GM03348 (cell line): ENCODE measurements at places on chromosomes 7 and 10.

DNA sequence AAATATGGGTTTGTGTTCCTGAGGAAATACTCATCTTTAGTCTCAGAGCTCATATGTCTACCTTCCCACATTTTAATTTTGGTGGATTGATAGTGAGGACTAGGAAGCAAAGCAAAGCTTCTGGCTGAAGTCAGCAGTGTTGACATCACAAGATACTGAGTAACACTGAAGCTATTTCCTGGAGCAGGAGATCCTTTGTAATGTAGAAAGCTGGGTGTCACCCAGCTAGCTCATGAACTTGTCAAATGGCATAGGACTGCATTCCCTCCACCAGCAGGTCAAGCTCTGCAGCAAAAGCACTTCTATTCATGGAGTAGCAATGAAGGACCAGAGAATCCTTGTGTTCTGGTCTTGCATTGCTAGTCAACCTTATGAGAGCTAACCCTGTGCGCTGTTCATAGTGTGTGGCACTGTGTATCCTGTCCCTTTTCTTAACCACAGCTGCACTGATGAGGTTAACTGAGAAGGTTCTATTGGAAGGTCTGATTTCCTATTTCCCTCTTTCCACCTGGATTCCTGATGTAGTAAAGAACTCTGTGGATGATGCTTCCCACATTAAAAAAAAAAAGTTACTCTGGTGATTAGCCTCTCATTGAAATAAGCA, 94.8 kb upstream of the ZNF804B start:
- no peak for DNase-seq

DNA sequence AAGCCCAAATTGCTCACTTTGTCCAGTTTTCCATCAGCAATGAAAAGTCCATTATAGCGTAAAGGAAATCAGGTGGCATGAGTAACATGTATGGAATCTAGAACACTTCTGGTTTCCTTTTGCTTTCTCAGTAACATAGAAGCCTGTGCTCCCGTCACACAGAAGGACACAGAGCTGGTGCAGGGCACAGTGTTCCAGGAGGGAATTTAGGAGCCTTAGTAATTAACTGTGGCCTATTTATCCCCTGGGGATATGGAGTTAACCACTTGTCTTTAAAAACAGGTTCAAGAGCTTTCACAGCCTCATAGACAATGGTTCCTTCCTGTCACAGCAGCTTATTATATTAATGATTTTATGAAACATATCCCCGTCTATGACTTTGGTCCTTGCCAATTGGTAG, 189.9 kb downstream of the NEBL start:
- no peak for DNase-seq

DNA sequence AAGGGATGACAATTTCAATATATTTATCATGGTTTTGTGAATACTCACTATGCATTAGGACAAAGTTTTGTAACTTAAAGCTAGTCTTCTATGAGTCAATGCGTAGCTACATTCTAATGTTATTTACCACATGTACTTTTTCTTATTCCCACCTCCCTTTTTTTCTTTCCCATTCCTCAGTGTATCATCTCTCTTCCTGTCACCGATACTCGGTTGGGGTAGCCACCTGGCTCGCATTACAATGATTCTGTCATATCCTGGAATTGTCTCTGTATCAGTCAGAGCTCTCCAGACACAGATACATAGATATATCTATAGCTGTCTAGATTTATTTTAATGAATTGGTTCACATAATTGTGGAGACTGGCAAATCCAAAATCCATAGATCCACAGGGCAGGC, 9.8 kb upstream of the RALA start:
- DNase-seq: no peak

- peak; percentile 9 for DNase-seq
These were observed 34.5 kb upstream of the MEOX2 start for GRCh38 chr7:15720849-15721471.

GRCh38 chr7:43057141-43057540, 55.3 kb upstream of the HECW1 start:
- no peak for DNase-seq

- no peak for DNase-seq
These were observed 9.2 kb upstream of the NT5C2 start for GRCh38 chr10:103202319-103202718.

GRCh38 chr10:12479437-12479844, 130.1 kb downstream of the CAMK1D start:
- DNase-seq: no peak

GRCh38 chr7:40058636-40059035, 75.8 kb downstream of the MPLKIP start:
- no peak for DNase-seq

- peak; percentile 57 for DNase-seq
These were observed 68.4 kb downstream of the PHTF2 start for GRCh38 chr7:77866786-77867536.

DNA sequence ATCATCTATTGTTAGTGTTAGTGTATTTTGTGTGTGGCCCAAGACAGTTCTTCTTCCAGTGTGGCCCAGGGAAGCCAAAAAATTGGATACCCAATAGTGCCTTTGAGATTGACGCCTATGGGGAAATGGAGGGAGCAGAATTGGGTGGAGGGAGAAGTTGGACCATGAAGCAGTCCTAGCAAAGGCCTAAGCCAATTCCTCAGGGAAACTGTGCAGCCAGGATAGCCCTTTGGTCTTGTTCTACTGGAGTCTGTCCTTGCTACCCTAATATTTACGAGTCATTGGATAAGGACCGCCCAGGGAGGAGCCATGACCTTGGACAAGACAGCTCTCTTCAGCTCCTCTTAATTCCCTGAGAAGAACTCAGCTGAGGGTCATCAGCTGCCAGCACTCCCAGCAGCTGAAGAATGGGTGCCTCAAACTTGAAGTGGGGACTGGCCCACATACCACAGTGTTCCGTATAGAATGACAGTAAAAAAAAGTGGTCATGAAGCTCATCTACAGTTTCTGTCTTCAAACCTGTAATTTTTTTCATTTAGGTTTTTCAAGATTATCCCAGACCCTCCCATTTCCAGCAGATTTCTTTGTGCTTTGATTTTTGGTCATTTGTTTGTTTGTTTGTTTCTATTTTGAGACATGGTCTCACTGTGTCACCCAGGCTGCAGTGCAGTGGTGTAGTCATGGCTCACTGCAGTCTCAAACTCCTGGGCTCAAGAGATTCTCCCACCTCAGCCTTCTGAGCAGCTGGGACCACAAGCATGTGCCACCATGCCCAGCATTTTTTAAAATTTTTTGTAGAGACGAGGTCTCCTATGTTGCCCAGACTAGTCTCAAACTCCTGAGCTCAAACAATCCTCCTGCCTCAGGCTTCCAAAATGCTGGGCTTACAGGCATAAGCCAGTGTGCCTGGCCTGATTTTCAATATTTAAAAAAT, 81.2 kb downstream of the C1GALT1 start:
- DNase-seq: no peak

DNA sequence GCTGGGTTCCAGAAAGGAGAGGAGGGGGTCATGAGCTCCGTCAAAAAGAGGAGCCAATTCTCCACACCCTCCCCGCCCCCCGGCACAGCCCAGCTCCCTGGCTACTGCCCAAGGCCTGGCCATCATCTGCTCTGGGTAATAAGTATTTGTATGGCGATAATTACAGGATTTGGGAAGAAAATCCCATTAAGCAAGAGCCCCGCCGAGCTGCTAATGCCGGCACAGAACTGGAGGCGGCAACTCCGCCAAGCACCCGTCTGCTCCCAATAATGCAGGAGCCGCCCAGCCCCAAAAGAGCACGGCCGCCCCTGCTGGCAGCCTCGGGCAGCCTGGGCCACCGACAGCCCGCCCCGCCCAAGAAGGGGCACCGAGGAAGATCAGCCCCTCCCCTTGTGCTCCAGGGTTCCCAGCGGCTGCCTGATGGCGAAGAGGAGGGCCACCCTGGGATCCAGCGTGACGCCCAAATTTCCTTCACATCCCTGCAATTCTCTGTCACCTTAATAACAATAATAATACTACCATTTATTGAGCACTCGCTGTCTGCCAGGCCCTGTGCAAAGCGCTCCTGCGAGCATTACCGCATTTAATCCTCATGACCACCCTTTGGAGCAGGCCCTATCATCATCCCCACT, 5.9 kb downstream of the SLIT1 start:
- peak; percentile 60 for DNase-seq

DNA sequence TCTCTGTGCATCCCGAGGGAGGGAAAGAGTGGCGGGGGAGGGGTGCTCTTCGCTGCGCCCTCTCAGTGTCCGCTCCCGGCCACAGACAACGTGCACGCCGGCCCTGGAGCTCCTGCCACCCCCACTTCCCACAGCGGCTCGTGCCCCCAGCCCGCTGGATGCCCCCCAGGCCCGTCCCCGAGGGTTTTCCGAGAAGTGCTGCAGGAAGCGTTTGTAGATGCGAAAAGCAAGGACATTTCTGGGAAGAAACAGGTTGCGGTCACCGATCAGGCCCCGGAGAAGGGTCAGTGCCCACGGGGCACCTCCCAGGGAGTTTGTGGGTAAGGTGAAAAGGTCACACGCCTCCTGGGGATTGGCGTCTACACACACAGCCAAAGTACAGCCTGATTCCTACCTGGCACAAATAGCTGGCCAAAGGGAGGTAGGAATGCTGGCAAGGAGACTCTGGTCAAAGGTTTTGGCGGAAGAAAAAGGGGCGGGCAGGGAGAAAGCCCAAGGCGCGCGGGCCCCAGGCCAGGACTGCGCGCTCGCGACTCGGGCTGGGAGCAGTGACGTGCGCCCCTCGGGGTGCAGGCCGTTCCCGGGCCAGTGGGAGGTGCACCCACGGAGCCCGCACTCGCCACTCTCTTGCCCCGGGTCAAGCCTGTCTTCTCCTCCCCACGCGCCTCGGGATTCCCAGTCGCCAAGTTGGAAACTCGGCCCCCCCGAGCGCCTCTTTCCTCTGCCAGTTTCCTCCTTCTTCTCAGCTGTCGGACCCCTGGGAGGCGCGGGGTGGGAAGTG, 1.5 kb upstream of the NRP1 start:
- peak; percentile 86 for DNase-seq

DNA sequence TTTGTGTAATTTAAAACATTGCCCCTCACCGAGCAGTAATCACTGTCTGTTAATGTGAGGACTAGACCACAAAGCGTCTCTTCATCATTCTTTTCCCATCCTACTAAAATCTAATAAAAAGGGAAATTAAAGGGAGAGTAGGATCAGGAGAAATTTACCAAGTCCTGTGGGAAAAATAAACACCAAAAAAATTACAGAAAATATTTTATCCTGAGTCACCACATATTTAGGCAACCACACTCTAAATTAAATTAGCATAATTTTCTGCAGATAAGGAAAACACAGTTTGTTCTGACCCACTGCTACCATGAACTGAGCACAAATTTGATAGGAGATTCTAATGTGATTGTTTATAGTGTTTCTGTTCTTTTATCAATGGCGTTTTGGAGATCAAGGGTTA, 49.3 kb downstream of the CCDC6 start:
- peak; percentile 31 for DNase-seq

GRCh38 chr10:44858017-44858371, 53.1 kb upstream of the TMEM72 start:
- no peak for DNase-seq

DNA sequence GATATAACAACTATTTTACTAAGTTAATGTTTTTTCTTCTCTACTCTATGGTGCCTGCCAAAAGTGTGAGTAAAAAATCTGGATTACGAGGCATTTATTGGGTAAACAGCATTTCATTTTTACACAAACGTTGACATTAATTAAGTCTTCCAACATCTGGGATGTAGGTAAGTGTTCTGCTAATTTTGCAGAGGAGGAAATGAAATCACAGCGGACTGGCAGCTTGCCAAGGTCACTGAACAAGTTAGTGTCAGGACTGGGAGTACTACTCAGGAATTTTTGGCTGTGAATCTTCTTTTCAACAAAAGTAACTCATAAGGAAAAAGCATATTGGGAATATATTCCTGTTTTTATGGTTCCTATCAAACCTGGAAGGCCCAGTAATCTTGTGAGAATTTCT, 612.1 kb upstream of the FZD8 start:
- no peak for DNase-seq

DNA sequence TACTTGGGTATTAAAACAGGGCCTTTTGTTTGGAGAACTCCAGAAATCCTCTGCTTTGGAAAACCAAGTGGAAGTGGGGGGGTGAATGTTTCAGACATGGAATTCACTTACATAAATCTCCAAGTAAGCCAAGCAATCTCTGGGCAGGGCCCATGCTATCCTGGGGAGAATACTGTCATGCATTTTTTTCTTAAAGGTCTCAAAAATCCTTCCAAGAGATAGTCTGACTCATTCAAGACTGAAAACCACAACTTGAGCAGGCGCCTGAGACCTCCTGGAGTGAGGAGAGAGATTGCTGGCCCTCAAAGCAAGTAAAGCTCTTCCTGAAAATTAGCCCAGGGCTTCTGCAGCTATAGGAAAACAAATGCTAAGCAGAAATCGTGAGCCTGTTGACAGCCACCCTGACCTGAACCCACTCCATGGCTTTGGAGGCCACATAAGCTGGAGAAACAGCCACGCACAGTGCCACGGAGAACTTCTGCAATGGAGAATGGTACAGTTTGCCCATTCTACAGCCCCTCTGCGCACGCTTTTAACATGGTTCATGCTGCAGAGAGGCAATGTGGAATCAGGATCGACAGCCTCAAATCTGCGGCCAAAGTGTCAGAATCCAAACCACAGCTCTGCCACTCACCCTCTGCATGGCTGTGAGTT, 203.1 kb upstream of the AUTS2 start:
- peak; percentile 91 for DNase-seq

GRCh38 chr10:110069502-110069982, 61.8 kb downstream of the ADD3 start:
- DNase-seq: no peak

DNA sequence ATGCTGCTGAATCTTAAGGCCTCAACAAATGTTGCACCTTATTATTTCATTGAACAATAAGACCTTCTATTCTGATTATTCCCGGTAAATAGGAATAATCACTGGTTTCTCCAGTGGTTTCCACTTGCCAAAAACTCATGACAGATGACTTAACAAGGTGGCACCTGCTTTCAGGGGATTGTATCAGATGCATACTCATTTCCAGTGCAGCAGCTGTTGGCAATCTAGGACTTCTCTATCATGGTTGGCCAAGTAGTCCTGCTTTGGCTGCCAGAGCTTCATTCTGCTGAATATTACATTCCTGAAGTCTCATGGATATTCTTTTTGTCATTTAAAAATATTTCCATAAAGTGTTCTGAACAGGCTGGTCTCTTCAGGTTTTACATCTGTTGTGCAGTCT, 193.3 kb downstream of the ADK start:
- DNase-seq: no peak

DNA sequence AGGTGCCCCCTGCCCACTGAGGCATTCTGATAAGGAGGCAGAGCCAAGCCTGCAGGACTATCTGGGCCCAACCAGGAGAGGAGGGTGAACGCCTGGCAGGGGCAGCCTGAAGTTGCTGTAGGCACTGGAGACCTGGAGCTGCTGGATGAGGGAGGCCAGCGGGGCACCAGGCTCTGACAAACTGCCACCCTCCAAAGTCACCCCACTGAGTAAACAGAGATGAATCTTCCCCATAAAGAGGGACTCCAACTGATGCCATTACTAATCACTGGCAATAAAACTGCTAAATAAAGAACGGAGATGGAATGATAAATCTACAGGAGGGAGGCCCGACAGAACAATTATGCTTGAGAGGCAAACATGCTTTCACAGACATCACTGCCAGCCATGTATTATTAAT, 44.2 kb downstream of the DRGX start:
- no peak for DNase-seq

- no peak for DNase-seq
These were observed 97.9 kb upstream of the PALS2 start for GRCh38 chr7:24475166-24475961.
